ENCODE measurements at places on chromosomes 4 and X. TPM values are rescaled to one million over a fixed set of nuclear protein-coding genes. Genes with fewer than 3 reads are reported as not detected.

DNA sequence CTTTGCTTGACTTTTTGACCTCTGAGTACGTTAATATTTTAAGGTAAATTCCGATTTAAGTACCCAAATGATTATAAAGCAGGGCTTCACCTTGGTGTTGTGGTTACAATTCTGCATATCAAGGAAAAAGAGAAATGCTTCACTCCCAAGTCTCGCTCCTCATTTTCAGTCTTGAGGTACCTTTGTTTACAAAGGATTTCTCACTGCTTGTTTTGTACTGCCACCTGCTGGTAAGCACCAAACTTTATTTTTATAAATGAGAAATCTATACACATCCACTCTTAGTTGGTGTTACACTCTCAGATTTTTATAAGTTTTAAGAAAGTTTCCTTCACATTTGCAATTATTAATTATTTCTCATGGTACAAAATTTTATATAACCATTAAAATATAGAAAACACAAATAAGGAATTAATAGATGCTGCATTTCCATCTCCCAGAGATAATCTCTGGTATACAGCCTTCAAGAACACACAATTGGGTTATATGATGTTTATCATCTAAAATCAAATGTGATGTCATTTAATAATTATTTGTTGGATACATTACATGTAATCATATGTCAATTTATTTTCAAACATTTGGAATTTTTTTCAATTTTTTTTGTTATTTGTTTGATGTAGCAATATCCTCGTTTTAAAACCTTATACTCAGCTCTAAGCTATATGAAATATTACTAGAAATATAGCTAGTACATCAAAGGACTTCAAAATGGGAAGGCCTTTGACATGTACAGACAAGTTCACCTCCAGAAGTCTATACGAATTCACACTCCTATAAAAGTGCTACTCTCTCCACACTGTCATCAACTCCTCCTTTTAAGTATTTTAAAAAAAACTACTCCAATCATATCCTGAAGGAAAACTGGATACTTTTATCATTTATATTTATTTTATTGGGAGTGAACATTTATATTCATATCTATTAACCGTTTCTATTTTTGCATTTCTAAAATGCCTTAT, 179.9 kb downstream of the KCNIP4 start:
- no peak overlapping the region for H3K4me3 ChIP-seq
- no peaks in the 10 kb centered on the region for H3K36me3 ChIP-seq
- DNase-seq, result peak; percentile 56
- no peak overlapping the region for H3K27ac ChIP-seq
- H3K4me1 ChIP-seq, result no peaks in the 10 kb centered on the region

DNA sequence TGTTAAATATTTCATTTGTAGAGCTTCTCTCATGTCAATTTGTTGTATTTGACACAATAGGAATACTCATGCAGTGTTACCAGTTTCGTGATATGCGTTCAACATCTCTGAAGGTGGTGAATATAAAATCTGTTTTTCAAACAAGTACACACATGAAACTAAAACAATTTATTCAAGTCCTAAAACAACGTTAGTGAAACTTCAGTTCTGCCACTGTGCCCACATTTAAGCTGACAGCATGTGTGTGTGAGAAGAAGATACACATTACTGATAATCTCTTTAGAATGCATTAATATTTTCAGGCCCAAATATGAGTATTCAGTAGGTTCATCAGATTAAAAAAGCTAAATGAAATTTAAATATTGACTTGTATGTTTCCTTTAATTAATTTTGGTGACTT, 21.7 kb downstream of the GAB1 start:
- H3K27ac ChIP-seq, result peak overlapping the region; percentile 96
- H3K27me3 ChIP-seq, result no peaks in the 10 kb centered on the region
- H3K36me3 ChIP-seq, result no peaks in the 10 kb centered on the region
- peak overlapping the region; percentile 21 for H3K4me3 ChIP-seq
- DNase-seq, result no peak

DNA sequence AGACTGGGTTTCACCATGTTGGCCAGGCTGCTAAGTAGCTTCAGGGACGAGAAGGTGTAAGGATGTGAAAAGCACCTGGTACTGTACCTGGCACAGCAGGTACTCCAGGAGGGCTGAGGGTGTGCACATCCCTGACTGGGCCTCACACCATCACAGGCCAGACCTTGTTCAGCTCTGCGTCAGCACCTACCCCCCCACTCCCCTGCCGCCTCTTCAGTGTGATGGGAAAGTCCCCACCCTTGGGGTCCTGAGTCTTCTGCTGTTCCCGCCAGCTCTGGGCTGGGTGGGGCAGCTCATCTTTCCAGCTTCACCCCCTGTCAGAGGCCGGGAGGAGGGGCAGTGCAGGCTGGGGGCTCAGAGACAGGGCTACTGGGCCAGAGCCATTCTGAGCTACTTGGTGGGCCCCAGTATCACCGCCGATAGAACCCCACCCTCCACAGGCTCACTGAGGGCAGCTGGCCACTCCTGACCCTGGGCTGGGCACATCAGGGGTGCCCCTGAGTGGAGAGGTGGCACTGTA, 6.7 kb upstream of the SH3BP2 start:
- H3K27me3 ChIP-seq, result no peaks in the 10 kb centered on the region
- H3K4me3 ChIP-seq, result no peak overlapping the region
- no peak overlapping the region for H3K27ac ChIP-seq
- H3K4me1 ChIP-seq, result no peaks in the 10 kb centered on the region
- H3K36me3 ChIP-seq, result no peaks in the 10 kb centered on the region

- H3K4me1 ChIP-seq, result peaks cover 19% of the 10 kb centered on the region
- H3K36me3 ChIP-seq, result peaks cover 29% of the 10 kb centered on the region
- H3K4me3 ChIP-seq, result no peak overlapping the region
- H3K27me3 ChIP-seq, result no peaks in the 10 kb centered on the region
- peak overlapping the region; percentile 50 for H3K27ac ChIP-seq
These were observed 67.4 kb downstream of the IRF2 start for GRCh38 chr4:184406958-184407391.

DNA sequence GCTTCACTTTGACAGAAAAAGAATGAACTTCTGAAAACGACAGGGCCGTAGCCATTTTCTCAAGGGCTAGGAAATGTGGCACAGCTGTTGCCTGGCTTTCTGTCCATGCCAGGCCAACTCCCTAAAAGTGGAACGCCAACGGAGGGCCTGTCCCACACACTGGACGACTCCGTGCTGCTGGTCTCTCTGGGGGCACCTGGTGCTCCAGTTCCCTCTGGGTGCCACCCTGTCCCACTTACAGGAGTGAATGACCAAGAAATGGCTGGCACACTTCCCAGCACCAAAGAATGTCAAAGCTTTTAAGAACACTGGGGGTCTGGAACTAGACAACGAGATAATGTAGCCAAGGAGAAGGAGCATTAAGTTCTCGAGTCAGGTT, 40.9 kb downstream of the GATB start:
- no peak for DNase-seq
- no peaks in the 10 kb centered on the region for H3K36me3 ChIP-seq
- no peaks in the 10 kb centered on the region for H3K27me3 ChIP-seq
- no peak overlapping the region for H3K27ac ChIP-seq
- peaks cover 17% of the 10 kb centered on the region for H3K4me1 ChIP-seq

- H3K36me3 ChIP-seq, result no peaks in the 10 kb centered on the region
- peaks cover 4% of the 10 kb centered on the region for H3K4me1 ChIP-seq
- H3K4me3 ChIP-seq, result no peak overlapping the region
- H3K27ac ChIP-seq, result no peak overlapping the region
- peak; percentile 37 for DNase-seq
These were observed 426 bp upstream of the C4orf51 start for GRCh38 chr4:145679520-145679919.

GRCh38 chr4:77082886-77083608, 7.3 kb upstream of the CCNI start:
- no peaks in the 10 kb centered on the region for H3K27me3 ChIP-seq
- no peaks in the 10 kb centered on the region for H3K4me1 ChIP-seq
- H3K36me3 ChIP-seq, result no peaks in the 10 kb centered on the region
- no peak for DNase-seq
- no peak overlapping the region for H3K27ac ChIP-seq

DNA sequence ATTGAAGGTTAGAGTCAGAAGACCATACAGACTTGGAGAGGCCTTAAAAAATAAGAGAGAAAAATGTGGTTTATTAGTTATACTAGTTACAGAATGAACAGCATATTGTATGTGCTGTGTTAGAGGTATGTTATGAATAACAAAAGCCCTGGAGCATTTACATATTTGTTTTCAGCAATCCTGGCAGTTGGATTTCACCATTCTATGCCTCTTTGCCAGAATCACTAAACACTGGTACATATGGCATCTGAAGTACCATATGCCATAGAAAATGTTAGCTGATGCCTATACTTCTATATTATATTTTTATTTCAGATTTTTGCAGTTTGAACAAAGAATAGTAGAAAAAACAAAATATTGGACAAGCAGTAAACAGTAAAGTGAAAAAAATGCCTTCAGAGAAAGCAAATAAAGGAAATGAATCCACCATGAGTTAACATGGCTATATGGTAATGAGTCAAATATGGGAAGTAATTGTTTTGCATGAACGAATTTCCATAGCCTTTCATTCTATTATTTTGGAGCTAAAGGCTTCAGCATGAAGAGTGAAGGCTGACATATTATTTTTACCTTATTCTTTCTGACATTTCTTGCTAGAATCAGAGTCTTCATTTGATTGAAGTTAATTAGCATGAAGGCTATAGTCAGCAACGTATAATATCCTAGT, 41.9 kb upstream of the PRDM8 start:
- no peaks in the 10 kb centered on the region for H3K36me3 ChIP-seq
- no peaks in the 10 kb centered on the region for H3K4me1 ChIP-seq
- DNase-seq, result no peak

- no peak overlapping the region for H3K27ac ChIP-seq
- H3K27me3 ChIP-seq, result no peaks in the 10 kb centered on the region
- no peak overlapping the region for H3K4me3 ChIP-seq
- DNase-seq, result peak; percentile 79
These were observed 38.7 kb upstream of the SLC16A2 start for GRCh38 chrX:74382613-74383012.

Gene SSX2
- total RNA-seq, result 0.88 TPM

Gene SPANXB1
- not detected for total RNA-seq

Gene KIF4A
- total RNA-seq, result 66.9 TPM
